A549 treated with Hydrocortisone at 1 μM for 4 hours (cell line): ENCODE measurements at places on chromosomes 5 and 9. TPM values are rescaled to one million over a fixed set of nuclear protein-coding genes. Genes with fewer than 3 reads are reported as not detected.

Gene BRIX1
- 47.8 to 54.9 TPM (median 53.9 TPM) in 5 replicates for total RNA-seq

Gene BTNL8
- not detected in 5 replicates for total RNA-seq

Gene IL3
- total RNA-seq: not detected in 5 replicates

Gene SEMA5A
- 0.01 TPM in 1 of 5 replicates, not detected in the others for total RNA-seq

Gene AIF1L
- 1.5 to 1.9 TPM (median 1.7 TPM) in 5 replicates for total RNA-seq

Gene KIF20A
- 39.4 to 57.5 TPM (median 43.3 TPM) in 5 replicates for total RNA-seq
